RPMI8226 (cell line): ENCODE measurements at places on chromosomes 4 and X.
A peak's percentile ranks its signal among the peaks of the same experiment; 100 is the strongest.

- DNase-seq: no peak
These were observed 169.1 kb upstream of the ETNPPL start for GRCh38 chr4:108931926-108932325.

- no peak for DNase-seq
These were observed 156.4 kb downstream of the TSPAN5 start for GRCh38 chr4:98502031-98502430.

- DNase-seq: no peak
These were observed 35.5 kb upstream of the SMAD1 start for GRCh38 chr4:145446184-145446583.

- DNase-seq: no peak
These were observed 73.2 kb downstream of the HOPX start for GRCh38 chr4:56607926-56608325.

DNA sequence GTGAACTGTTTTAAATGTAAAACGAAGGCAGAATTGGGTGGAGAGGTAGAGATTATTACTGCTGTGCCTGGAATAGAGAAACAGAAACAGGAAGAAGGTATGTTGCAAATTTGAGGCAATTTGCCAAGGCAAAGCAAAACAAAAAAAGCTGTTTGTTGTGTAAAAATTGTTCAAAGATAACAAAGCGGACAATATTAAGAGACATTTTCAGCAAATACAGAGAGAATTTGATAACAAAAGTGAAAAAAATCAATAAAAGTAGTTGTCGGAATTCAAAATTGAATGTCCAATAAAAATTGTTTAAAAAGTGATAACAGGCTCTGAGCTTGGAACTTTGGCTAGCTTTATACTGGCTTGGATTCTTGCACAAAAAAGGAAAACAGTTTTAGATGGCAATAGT, 14.4 kb upstream of the SMS start:
- DNase-seq: peak; percentile 43

GRCh38 chr4:13169731-13170525, 314.2 kb downstream of the RAB28 start:
- no peak for DNase-seq

DNA sequence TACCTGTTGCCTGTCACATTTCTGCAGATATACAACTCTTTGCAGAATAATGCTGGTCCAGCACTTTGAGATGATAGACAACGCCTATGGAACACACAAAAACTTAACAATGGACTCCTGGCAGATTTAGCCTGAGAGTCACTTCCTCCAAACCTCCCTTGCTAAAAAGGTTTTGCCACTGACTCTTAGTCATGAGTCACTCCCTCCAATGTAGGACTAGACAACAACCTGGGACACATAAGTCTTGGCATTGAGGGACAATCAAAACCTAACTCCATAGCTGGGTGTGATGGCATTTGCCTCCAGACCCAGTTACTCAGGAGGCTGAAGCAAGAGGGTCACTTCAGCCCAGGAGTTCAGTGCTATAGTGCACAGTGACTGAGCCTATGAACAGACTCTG, 22.0 kb upstream of the EIF4E start:
- DNase-seq: no peak

DNA sequence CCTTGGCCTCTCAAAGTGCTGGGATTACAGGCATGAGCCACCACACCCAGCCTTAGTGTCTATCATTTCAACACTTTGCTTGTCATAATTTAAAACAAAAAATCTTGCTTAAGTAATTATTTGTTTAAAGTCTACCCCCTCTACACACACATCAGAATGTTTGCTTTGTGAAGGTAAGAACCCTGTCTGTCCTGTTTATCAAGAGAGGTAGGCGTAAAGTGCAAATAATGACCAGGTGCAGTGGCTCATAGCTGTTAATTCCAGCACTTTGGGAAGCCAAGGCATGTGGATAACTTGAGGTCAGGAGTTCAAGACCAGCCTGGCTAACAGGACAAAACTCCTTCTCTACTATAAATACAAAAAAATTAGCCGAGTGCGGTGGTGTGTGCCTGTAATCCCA, 326.7 kb upstream of the CLNK start:
- DNase-seq: no peak

- DNase-seq: peak; percentile 28
These were observed 1.0 kb downstream of the CDS1 start for GRCh38 chr4:84583876-84584380.

DNA sequence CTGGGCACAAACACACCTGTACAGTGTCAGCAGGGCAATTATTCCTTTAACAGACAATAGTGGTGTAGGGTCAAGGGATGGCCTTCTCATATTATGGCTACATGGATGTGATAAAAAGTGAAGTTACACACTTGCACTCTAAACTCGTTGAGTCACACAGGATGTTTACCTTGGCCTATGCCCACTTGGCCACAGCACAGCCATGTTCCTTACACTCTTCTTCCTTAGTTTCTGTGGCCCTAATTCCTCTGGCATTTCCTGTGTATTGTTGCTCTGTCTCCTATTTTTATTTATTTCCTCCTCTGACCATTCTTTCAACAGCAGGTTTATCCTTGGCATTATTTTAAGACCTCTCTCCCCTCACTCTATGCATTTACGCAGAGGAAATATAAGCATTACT, 86.8 kb upstream of the NPFFR2 start:
- no peak for DNase-seq

DNA sequence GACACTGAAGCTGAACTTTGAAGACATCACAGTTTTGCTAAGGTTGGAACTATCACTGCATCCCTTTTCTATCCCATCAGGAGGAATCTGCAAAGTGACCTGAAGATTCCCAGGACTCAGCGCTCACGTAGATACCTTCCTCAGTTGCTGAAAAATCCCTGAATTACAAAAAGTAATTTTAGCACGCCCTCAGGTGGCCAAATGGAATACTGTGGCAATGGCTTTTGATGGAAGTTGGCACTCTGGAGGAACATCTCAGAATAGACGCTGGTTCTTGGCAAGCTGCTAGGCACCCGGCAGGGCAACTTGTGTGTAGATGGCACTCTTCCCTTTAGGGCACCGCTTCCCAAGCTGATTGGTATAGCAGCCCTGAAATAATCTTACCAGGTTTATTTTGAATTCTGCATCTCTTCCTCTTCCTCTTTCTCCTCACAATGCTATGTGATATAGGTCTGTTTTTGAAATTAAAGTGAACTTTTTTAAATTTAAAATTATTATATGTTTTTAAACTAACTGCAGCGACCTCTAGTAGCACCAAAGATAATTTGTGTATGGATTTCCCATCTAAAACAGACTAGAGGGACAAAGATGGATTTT, 16.3 kb upstream of the ESX1 start:
- DNase-seq: peak; percentile 53

- no peak for DNase-seq
These were observed 29.6 kb downstream of the PDK3 start for GRCh38 chrX:24494647-24495075.

- no peak for DNase-seq
These were observed 95.1 kb upstream of the LIMCH1 start for GRCh38 chr4:41442810-41443209.

- no peak for DNase-seq
These were observed 127.2 kb downstream of the ENOX2 start for GRCh38 chrX:130775849-130776248.

- no peak for DNase-seq
These were observed 331.4 kb downstream of the CCSER1 start for GRCh38 chr4:90458576-90458975.

DNA sequence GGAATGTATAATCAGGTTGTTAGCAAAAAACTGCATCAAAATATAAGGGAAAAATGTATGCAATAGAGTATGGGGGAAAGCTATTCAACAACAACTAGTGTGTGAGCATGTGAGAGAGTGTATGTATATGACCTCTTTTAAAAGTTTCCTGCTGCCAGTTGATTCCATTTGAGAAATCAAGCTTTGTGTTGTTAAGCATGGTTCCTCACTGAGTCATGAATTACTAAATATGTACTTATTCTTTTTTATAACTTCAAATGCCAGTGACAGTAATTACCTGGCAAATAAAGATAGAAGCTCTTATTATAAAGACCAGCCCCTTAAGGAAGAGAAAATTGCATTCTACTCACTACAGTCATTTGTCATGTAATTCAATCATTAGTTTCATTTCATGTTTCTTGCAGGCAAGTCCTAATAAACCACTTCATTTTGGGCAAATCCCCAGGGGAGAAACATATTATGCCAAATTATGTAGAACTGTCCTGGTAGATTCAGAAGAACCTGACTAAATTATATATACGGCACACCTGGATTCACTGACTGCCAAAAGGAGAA, 19.2 kb downstream of the RASGEF1B start:
- DNase-seq: no peak

DNA sequence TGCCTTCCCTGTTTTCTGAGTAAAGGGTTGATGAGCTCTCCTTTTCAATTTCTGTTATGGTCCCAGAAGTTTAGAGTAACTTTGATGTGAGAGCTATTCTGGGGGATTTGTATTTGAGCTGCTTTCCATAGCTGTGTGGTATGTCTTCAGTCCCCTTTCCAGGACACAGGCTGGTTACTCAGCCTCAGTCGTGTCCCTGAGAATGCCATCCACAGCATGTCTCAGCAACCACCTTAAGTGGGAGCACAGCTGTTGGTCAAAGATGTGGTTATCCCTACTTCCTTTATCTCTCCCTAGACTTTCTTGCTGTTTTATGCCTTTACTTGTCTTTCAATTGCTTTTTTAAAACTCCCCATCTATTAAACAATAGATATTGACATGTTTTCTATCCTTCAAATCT, 37.8 kb downstream of the RNF175 start:
- no peak for DNase-seq

DNA sequence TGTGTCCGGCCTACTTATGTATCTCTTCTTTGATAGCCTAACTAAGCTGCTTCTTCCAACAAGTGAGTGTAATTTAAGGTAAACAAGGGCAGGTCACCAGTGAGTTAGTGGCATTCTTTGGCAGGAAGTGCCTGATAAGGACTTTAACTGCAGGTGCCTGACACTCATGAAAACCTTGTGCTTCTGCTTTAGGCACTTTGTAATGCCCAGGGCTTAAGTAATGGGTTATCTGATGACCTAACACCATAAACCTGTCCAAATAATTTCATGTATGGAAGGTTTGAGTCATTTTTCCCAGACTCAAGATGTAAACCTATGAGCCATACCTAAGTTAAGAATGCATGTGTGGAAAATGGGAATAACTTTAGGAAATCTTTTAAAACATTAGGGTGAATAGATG, 43.0 kb downstream of the BCOR start:
- DNase-seq: no peak

DNA sequence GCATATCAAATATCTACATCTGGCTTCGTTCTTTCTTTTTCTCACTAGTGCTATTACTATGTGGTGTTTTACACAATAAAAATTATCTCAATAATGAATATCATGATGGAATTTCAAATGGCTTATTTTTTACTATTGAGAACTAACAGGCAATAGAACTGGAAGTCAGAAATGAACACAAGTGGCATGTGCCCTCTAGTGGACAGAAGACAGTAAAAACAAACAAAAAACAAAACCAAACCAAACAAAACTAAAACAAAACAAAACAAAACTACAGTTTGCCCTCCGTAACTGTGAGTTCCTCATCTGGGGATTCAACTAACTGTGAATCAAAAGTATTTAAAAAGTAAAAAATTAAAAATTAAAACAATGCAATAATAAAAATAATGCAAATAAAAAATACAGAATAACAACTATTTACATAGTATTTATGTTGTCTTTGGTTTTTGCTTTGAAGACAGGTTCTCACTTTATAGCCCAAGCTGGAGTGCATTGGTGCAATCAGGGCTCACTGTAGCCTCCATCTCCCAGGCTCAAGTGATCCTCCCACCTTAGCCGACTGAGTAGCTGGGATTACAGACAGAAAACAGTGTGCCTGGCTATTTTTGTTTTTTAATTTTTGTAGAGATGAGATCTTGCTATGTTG, 195.6 kb upstream of the TACR3 start:
- peak; percentile 3 for DNase-seq

- DNase-seq: no peak
These were observed 121.9 kb upstream of the ANK2 start for GRCh38 chr4:112927544-112927943.

- peak; percentile 10 for DNase-seq
These were observed 1.6 kb downstream of the RCHY1 start for GRCh38 chr4:75512386-75513211.

DNA sequence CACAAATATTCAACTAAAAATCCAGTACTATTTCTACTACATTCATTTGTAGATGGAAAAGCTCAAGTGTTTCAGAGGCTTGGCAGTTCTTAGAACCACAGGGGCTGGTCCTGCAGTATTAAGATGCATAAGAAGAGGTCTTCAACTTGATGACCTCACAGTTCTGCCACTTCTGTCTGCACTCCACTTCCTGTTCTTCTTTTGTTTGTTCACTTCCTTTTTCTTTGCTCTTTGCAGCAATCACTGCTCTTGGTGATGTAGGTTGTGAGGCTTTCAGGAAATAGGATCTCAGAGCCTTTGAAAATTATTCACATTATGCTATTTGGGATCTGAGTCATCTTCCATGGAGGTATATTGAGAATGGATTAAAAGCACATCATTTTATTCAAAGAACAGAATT, 602.0 kb upstream of the CPEB2 start:
- DNase-seq: no peak

DNA sequence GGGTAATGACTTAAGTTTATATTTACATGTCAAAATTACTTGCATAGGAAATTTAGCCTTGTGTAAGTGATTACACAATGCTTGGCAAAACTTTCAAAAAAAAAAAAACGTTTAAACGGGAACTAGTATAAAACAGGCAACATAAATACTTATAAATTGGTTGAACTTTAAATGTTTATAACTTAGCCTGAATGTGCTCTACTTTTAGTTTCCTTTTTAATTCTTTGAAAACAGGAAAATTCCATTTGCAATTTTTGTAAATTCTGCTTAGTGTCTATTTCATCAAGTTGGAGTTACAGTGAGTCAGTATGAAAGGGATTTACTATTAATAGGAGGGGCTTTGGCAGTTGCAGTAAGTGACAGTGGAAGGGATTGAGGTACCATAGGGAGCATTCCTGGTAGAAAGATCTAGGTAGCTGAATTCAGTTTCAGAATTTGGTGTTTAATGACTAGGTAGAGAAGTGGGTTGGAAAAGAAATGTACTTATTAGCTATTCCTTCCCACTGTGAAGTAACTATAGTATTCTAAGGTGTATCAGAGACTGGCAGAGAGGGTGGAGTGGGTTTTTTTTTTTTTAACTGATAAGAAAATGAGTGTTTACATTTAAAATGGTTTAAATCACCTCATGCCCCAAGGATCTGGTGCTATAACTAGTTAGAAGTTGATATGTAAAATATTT, 2.8 kb downstream of the STAG2 start:
- no peak for DNase-seq

GRCh38 chrX:129139837-129140598, 383.3 kb downstream of the SMARCA1 start:
- DNase-seq: no peak
